ENCODE measurements at places on chromosomes 7 and 10. TPM values are rescaled to one million over a fixed set of nuclear protein-coding genes. Genes with fewer than 3 reads are reported as not detected.

DNA sequence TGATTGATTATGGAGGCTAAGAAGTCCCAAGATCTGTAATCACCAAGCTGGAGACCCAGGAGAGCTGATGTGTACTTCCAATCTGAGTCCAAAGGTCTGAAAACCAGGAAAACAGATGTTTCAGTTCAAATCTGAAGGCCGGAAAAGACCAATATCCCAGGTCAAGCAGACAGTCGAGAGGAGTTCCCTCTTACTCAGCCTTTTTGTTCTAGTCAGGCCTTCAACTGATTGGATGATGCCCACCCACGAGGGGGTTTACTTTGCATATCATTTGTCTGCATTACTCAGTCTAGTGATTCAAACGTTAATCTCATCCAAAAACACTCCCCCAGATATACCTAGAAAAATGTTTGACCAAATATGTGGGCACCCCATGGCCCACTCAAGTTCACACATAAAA is 7.4 kb upstream of the ARID5B start:
- no peaks in the 10 kb centered on the region for H3K36me3 ChIP-seq
- DNase-seq: no peak
- H3K4me3 ChIP-seq: no peak overlapping the region
- H3K27ac ChIP-seq: no peak overlapping the region
- H3K4me1 ChIP-seq: peaks cover 7% of the 10 kb centered on the region

GRCh38 chr7:150369748-150370501 is 1.3 kb downstream of the REPIN1 start:
- no peak for DNase-seq
- peak overlapping the region; percentile 98 for H3K27ac ChIP-seq
- H3K4me1 ChIP-seq: peaks cover 18% of the 10 kb centered on the region
- peak overlapping the region; percentile 82 for H3K4me3 ChIP-seq

DNA sequence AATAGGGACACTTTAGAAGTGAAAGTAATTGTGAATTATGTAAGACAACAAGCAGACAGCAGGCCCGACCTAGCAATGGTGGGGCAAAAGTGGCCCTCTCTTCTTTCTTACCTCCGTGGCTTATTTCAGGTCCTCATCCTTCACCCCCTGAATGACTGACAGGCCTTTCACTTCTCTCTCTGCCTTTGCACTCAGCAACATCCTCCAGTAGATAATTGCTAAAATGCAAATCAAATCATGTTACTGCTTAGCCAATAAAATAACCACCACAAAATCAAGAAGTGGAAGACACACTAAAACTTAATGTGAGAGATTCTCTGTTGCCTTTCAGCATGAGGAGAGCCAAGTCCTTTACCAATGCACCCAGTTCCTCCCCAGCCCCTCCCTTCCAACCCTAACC is 274.6 kb upstream of the ZNF32 start:
- H3K36me3 ChIP-seq: no peaks in the 10 kb centered on the region

The SPDYE8 gene
- not detected for total RNA-seq

The CTTNBP2 gene
- 15.4 TPM for total RNA-seq

The ZNF467 gene
- 8.0 TPM for total RNA-seq

The C10orf71 gene
- 0.25 TPM for total RNA-seq
